A549 treated with CORT108297 at 1 μM for 4 hours (cell line): ENCODE measurements at places on chromosomes 4 and X. TPM values are rescaled to one million over a fixed set of nuclear protein-coding genes. Genes with fewer than 3 reads are reported as not detected.

Gene RXFP1
- not detected in 5 replicates for total RNA-seq

Gene JADE3
- 10.4 to 14.8 TPM (median 12.2 TPM) in 5 replicates for total RNA-seq

Gene MAGEH1
- total RNA-seq = 6.9 to 7.5 TPM (median 6.9 TPM) in 5 replicates

Gene CABS1
- total RNA-seq = not detected in 5 replicates

Gene HDX
- total RNA-seq = 1.9 to 2.9 TPM (median 2.2 TPM) in 5 replicates

Gene GAGE12J
- not detected in 5 replicates for total RNA-seq

Gene HTN1
- not detected in 5 replicates for total RNA-seq

Gene FGF5
- total RNA-seq = 0.23 to 0.79 TPM (median 0.32 TPM) in 5 replicates

Gene ANOS1
- total RNA-seq = 0.02 to 0.14 TPM (median 0.06 TPM) in 5 replicates

Gene VSIG1
- 0.10 to 0.43 TPM (median 0.24 TPM) in 5 replicates for total RNA-seq

Gene IL3RA
- 0.10 to 0.38 TPM (median 0.17 TPM) in 5 replicates for total RNA-seq

Gene STBD1
- total RNA-seq = 8.0 to 9.6 TPM (median 8.6 TPM) in 5 replicates

Gene MAGEA4
- total RNA-seq = not detected in 5 replicates

Gene GC
- not detected in 5 replicates for total RNA-seq

Gene WDFY3
- total RNA-seq = 7.3 to 9.9 TPM (median 8.3 TPM) in 5 replicates

Gene HHIP
- total RNA-seq = 0.57 to 1.0 TPM (median 0.64 TPM) in 5 replicates
